ENCODE measurements at places on chromosomes 13 and 19.

- no peak for DNase-seq
Observed at GRCh38 chr13:79051472-79051871, 354.6 kb downstream of the RBM26 start.

GRCh38 chr13:22198001-22198400, 527.1 kb downstream of the FGF9 start:
- DNase-seq = no peak

DNA sequence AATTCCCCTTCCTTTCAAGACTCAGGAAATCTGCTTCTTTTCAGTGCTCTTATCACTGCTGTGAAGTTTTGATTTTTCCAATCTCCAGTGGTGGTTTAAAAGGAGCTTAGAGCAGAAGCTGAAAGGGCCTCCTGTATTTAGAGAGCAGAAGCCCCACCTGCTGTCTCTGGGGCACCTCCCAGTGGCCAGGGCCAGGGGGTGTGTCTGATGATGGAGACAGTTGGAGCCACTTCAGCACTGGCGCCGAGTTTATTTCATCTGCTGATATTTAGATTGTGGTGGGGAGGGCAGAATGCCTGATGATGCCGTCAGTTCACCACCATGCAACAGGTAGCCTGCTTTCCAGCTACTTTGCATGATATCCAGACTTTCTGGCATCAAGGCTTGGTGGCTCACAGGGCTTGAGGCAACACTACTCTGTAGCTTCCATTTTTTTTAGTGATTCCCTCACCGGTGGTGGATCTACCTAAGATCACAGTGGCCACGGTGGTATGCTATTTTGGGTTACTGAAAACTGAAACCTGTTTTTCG, 371.9 kb downstream of the KCNRG start:
- peak; percentile 22 for DNase-seq

DNA sequence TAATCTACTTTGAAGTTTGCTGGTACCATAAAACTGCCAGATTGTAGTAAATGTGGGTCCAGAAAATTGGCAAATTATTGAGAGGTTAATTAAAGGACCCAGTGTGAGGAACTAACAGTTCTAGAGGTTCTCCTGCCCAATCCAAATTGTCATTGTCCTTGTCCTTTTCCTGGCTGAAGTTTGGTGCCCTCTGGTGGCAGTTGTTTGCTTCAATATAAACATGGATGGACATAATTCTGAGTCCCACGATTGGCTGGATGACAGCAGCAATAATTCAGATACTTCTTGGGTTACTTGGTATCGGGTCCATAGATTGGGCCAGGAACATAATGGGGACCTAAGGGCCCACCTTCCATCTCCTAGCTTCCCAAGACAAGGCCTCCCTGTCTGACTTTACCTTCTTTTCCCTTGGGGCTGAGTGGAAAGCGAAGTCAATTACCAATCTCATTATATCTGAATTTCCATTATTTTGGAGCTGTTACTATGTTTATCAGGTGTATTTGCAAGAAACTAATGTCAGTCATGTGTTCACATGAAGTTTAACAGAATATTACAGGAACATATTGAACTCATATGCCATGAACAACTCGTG, 33.8 kb upstream of the GARRE1 start:
- DNase-seq = peak; percentile 19

GRCh38 chr13:59197397-59197796, 966.3 kb downstream of the DIAPH3 start:
- DNase-seq = no peak

- no peak for DNase-seq
Observed at GRCh38 chr19:44607917-44608316, 5.4 kb upstream of the IGSF23 start.

DNA sequence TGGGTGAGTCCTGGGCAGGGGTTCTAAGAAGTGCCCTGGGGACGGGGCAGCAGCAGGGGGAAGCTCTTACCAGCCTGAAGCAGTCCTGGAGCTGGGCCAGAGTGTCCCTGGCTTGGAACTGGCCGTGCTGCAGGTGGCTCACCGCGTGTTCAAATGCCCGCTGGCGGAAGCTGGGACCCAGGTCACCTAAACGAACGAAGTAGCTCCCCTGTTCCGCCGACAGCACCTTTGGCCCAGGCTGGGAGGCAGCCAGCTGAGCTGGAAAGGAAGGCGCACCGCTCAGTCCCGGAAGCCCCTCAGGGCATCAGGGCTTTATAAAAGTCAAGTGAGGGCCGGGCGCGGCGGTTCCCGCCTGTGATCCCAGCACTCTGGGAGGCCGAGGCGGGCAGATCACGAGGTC, 9.6 kb downstream of the PLIN4 start:
- no peak for DNase-seq

DNA sequence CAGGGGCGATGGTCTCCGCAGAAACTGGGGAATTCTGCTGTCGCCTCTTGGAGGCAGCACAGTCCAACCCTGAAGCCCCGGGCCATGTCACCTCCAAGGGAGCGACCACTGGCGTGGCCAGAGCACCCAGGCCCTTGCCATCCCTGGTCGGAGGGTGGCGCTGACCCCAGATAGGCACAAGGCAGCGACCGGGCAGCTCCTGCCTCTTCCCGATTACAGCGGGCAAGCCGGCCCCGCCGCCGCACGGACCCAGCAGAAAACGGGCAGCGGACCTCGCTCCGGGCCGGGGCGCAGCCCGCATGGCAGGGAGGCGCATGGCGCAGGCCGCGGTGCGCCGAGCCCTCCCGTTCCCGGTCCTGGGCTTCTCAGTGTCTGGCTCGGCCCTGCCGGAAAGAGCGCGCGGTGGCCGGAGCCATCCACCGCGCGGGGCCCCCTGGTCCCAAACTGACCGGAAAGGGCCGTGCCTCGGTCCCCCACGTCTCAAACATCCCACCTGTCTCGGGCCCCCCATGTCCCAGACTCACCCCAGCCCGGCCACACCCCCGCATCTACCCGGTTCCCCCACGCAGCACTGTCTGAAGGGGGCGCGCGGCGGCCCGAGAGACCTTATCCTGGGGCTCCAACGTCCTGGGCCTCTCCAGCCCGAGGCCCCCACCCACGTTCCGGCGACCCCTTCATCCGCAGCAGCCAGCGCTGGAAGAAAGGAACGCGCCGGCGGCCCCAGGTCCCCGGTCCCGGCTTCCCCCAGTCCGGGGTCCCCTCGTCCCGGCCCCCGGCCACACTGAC, 727 bp downstream of the CERS1 start:
- DNase-seq = no peak

DNA sequence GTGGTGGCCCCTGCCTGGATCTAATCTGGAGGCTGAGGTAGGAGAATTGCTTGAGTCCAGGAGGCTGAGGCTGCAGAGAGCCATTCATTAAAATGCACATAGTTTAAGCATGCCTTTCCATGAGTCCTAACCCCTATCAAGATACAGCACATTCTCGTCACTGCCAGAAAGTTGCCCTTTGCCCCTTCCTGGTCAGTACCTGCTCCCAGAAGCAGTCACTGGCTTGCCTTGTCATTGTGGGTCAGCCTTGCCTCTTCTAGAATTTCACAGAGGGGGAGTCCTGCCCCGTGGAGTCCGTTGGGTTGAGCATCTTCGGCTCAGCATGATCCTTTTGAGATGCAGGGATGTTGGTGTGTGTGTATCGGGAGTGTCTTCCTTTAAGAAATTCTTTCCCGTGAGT, 10.8 kb downstream of the BICRA start:
- no peak for DNase-seq

GRCh38 chr13:27968316-27969081, 616 bp downstream of the CDX2 start:
- no peak for DNase-seq

GRCh38 chr13:36915896-36916640, 4.0 kb downstream of the SMAD9 start:
- DNase-seq = no peak

- DNase-seq = no peak
Observed at GRCh38 chr13:74061926-74062595, 72.1 kb downstream of the KLF12 start.

- DNase-seq = no peak
Observed at GRCh38 chr19:30936276-30936675, 413.0 kb downstream of the TSHZ3 start.

DNA sequence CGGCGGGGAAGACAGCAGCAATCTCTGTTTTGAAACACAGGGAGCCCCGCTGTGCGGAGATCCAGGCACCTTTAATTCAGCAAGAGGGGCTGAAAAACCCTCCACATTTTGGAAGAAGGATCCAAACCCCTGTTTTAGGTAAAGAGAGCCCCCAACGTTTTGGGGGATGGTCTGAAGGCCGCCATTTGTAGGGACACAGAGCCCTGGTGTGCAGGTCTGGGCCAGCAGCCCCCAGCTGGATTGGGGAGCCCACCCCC, 3.5 kb upstream of the HOOK2 start:
- DNase-seq = no peak

GRCh38 chr13:105787632-105788031, 747.8 kb downstream of the EFNB2 start:
- no peak for DNase-seq

DNA sequence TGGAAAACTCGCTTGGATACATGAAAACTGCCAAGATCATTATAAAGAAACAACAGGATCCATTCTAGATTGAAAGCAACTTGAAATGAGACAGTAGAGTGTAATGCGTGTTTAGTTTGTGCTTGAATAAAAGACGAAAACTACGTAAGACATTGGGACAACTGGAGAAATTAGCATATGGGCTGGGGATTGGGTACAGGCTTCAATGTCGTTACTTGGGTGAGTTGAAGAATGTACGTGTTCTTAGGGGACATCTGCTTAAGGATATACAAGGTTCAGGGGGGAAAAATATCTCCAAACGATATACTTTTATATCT, 471 bp upstream of the ERVK3-1 start:
- DNase-seq = no peak

GRCh38 chr13:98326291-98326690, 149.2 kb upstream of the RNF113B start:
- DNase-seq = no peak

DNA sequence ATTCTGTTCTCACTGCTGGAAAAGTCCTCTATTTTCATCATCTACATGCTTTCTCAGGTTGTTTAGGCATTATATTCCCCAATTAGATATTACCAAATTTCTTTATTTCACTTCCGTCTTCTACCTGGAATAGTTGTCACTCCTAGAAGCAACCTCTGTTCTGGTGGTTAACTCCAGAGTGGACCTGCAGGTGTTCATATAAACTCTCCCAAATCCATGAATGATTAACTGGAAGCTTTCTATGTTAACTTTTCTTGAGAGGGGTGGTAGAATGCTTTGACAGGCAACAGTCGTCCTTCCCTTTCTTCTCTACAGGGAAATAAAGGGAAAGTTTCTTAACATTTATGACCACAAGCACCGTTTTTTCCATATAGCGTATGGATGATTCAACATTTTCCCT, 48.4 kb upstream of the UFM1 start:
- DNase-seq = no peak

- DNase-seq = peak; percentile 49
Observed at GRCh38 chr19:8515317-8515716, 1.4 kb upstream of the ZNF414 start.

GRCh38 chr19:46426506-46427162, 2.1 kb downstream of the PNMA8C start:
- no peak for DNase-seq

DNA sequence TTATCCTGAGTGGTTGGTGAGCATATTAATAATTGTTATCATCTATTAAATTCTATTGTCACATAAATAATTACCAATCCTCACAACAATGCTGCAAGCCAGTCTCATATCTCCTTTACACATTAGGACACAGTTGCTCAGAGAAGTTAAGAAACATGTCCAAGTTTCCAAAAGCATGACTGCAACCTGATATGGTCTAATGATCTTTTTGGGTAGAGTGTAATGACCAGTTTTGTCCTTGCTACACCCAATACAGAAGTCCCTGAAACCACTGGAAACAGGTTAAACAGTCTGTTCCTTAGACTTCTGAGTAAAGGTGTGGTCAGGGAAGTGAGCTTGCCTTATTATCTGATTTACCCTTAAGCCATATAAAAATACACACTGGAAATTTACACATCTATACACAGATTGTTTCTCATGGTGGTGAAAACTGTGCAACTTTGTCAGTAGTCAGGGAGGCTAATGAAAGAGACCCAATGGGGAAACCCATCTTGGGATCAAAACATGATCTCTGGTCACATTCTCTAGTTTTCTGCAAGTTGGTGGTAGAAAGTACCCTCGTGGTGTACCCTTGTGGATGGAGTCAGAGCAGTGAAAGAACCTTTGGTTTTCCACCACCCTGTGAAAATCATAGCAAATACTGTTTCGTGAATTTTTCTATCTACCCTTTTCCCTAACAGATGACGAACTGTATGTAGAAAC, 146.0 kb upstream of the KLF12 start:
- no peak for DNase-seq

GRCh38 chr19:4232614-4233281, 3.4 kb downstream of the EBI3 start:
- DNase-seq = no peak

DNA sequence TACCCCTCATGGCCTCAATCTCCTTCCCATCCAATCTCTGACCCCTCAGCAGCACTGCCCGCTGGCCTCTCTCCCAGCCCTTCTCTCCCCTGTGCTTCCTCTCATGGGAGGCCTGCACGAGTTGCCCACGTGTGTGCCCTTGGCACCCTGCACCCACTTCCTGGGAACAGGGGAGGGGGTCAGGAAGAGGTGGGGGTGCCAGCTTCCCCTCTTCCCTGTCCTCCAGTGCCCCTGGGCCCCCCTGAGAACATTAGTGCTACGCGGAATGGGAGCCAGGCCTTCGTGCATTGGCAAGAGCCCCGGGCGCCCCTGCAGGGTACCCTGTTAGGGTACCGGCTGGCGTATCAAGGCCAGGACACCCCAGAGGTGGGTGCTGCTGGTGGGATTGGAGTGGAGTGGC, 19.2 kb downstream of the AXL start:
- no peak for DNase-seq

DNA sequence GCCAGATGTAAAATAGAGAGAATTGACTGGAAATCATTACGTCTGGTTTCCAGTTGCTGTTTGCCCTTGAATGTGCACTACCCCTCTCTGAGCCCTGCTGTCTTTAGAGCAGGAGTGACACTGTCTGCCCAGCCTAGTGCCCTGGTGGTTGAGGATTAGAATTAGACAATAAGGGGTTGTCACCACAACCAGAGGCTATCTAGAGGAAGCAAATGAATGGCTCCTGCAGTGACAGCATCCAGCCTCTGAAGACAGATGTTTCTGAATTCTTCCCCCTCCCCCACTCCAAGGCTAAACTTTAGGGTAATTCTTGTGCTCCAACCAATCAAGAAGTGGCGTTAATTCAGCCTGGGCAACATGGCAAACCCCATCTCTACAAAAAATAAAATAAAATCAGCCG, 2.0 kb downstream of the RAB8A start:
- no peak for DNase-seq

DNA sequence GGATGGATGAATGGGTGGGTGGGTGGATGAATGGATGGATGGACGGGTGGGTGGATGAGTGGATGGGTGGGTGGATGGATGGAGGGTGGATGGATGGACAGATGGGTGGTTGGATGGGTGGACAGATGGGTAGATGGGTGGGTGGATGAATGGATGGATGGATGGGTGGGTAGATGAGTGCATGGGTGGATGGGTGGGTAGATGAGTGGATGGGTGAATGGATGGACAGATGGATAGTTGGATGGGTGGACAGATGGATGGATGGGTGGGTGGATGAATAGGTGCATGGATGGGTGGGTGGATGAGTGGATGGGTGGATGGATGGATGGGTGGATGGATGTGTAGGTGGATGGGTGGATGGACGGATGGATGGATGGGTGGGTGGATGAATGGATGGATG, 17.8 kb downstream of the SHC2 start:
- no peak for DNase-seq

Data from activated effector memory CD4-positive, alpha-beta T cell treated with Interleukin-2 at 50 U/mL for 16 hours (primary cell).